ENCODE measurements at places on chromosomes 6 and 20.

DNA sequence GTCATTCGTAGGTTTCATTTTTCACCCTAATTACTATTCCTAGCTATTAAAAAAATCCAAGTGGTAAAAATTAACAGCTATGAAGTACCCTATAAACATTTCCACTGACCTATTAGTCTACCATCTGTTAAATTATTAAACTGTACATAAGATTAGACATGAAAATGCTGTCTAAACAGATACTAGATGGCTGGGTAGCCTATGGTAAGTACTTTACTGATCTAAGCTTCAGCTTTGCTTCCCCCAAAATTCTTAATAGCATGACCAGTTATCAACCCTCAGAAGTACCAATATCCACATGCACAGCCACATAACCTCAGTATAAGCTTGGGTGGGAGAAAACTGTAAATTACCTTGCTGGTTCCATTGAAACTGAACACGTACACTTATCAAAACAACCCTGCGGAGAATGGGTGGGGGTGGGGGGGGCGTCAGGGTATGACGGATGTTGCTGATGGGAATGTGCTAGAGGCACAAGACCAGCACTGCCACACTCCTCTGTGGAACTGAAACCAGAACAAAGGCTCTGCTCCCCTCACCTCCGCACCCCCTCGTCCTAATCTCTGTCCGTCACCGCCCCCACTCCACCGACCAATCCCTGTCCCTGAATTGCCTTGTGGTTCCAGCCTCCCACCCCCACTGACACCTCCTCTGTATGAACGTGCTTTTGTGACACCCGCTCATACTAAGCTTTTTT, 45.3 kb downstream of the B4GALT5 start:
- no peak for DNase-seq

- no peak for DNase-seq
These were observed 91.8 kb downstream of the CHD6 start for GRCh38 chr20:41526327-41526726.

- DNase-seq = no peak
These were observed 182.8 kb downstream of the EYS start for GRCh38 chr6:65524232-65524631.

DNA sequence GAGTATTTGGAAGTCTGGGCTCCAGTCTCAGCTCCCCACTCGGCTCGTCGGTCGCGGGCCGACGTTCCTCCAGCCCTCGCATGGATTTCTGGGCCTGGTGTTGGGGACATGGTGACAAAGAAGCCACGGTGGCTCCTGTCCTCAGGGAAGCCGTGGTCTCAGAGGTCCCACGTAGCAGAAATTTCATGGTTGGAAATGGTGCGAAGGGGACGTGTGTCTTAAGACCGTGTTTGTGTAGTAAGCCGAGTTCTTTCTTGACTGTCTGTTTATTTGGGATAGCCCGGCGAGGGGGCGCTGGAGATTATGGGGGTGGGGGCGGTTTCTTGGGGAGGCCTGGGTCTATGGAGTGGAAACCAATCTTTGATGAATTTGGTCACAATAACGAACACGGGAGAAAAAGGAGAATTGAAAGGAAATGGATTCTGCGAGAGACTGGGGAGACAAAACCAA, 23.5 kb upstream of the MAP3K7 start:
- peak; percentile 22 for DNase-seq

DNA sequence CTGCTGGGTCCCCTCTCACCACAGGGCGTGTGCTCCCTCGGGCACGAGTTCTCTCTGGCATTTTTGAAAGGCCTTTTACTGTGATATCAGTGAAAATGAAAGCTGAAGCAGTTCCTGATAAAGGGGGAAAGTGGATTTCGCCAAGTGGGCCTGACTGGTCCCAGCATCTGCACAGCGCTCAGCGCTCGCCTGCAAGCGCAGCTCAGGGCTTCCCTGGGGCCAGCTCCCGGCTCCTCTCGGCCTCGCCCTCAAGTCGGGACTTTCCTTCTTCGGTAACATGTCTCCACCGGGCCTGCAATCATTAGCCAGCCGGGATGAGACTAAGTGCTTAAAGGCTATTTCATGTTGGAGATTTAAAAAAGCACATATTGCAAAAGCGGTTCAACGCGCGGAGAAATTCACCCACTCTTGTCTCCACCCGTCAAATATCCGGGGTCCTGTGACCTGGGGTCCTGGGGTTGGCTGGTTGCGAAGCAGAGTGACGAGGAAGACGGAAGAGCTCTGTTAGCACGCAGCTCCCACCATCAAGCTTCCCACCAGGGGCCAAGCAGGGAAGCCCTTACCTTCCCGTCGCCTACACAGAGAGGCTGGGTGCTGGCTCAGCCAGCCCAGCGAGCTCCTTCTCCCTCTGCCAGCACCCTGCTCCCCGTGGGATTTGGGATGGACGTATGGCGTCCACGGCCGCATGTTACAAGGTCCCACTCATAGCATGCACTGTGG, 114.1 kb downstream of the SMOC2 start:
- DNase-seq = no peak

- DNase-seq = no peak
These were observed 11.3 kb downstream of the NFATC2 start for GRCh38 chr20:51531141-51531710.

GRCh38 chr20:38452880-38453624, 17.9 kb upstream of the SNHG17 start:
- no peak for DNase-seq

GRCh38 chr6:106870824-106871717, 103.5 kb downstream of the CD24 start:
- no peak for DNase-seq

GRCh38 chr6:136104556-136104955, 145.6 kb downstream of the MTFR2 start:
- no peak for DNase-seq

- DNase-seq = no peak
These were observed 41.0 kb upstream of the KIF25 start for GRCh38 chr6:167956491-167956890.

DNA sequence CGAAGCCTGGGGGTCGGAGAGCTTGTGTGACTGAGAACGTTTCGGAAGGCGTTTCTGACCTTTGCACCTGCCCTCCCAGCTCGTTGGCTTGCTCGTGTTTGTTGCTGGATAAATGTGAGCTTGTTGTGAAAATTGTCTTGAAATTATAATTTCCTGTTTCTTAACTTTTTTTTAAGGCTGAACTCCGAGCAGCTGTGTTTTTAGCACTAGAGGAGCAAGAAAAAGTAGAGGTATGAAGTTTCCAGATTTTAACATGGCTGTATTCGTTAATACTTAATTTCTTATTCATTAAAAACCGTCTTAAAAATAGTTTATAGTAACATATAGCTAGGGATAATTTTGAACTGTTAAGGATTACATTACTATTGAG, 672 bp downstream of the CEP43 start:
- DNase-seq = no peak

- no peak for DNase-seq
These were observed 46.0 kb upstream of the TAGAP start for GRCh38 chr6:159090530-159091480.

- no peak for DNase-seq
These were observed 53.9 kb downstream of the ERMARD start for GRCh38 chr6:169805242-169805838.

DNA sequence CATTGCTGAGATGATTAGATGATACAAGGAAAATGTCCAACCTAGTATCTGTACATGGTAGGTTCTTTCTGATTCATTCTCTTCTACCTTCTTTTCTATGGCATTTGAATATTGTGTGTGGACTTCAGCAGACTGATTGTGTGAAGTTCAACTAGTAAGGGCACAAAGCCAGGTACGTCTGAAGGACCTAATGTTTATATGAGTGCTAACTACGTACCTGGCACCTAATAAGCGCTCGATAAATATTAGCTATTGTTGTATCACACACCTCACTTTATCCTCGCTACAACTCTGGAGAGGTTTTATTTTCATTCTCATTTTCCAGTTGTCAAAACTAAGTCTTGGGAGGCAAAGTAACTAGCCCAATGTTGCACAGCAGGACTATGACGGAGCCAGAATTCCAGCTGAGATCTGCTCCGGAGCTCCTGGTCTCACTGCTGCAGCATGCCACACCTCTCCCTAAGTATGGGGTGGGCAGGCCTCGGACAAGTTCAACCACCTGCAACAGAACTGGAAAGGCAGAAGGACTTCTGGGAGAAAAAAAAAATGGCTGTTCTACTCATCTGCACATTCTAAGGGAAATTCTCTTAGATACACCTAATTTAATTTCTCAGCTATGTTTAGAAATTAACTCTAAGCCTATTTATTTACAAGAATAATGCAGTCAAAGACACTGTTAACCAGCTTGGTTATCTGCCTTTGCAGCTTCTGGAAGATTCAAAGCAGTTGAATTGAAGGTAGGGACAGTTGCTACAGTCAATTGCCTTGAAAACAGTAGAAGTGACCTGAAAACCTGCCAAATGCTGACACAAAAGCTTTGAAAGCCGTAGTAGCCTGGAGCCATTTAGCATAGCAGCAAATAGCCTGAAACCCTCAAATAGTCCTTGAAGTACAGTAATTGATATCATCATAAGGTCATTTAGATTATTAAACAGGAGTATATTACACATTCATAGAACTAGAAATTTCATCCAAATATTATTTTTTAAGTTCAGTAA, 165.0 kb downstream of the PDE7B start:
- DNase-seq = peak; percentile 20

DNA sequence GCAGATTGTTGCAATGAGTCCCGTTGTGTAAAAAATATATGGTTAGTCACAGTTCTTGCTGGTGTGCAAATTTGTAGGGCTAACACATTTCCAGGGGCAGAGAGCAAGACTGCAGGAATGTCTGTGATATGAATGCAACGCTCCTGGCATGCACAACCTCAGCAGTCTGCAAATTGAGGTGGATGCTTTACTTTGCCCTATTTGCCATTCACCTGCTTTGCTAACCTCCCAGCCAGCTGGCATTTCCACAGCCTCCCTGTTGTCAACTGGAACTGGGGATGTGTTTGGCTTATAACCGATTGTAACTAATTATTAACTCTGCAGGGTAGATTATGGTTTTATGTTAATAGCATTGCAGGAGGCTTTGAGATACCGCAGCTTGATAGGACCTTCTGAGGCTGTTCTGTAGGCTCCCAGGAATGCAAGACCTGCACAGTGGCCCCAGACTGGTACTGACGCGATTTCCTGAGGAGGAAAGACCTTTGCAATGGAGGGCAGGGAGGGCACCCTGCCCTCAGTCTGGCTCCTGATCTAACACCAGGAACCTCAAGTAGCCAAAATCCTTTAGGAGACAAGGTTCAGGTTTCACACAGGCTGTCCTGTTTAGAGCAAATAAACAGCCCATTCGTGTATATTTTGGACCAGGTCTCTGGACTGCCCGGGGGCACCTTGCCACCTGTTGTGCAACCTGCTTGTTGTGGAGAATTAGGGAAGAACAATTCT, 53.4 kb downstream of the EDN1 start:
- DNase-seq = no peak

- DNase-seq = no peak
These were observed 60.8 kb downstream of the FAXC start for GRCh38 chr6:99288668-99289067.

All from ELF-1 (cell line).